ENCODE measurements at places on chromosomes 13 and 19. TPM values are rescaled to one million over a fixed set of nuclear protein-coding genes. Genes with fewer than 3 reads are reported as not detected.

The ZNF208 gene
- polyA plus RNA-seq = 3.4 TPM

The CEACAM8 gene
- polyA plus RNA-seq = 0.17 TPM

The FSTL3 gene
- polyA plus RNA-seq = 15.4 TPM

The EFNA2 gene
- polyA plus RNA-seq = 1.6 TPM

The PCDH17 gene
- 16.6 TPM for polyA plus RNA-seq

The AMER2 gene
- polyA plus RNA-seq = 0.22 TPM

The PDX1 gene
- polyA plus RNA-seq = not detected

The IGFL1 gene
- polyA plus RNA-seq = not detected

The TNFSF13B gene
- 0.96 TPM for polyA plus RNA-seq

The CEACAM16 gene
- not detected for polyA plus RNA-seq

The ARRDC5 gene
- not detected for polyA plus RNA-seq

The ZNF256 gene
- 9.2 TPM for polyA plus RNA-seq

The ZNF763 gene
- 10.7 TPM for polyA plus RNA-seq

The LRRC63 gene
- not detected for polyA plus RNA-seq

The DAND5 gene
- polyA plus RNA-seq = 0.10 TPM

The ZNF99 gene
- polyA plus RNA-seq = 0.79 TPM

The PROZ gene
- 2.5 TPM for polyA plus RNA-seq

The PRX gene
- 16.6 TPM for polyA plus RNA-seq

The RUBCNL gene
- polyA plus RNA-seq = 2.3 TPM

The LONP1 gene
- polyA plus RNA-seq = 45.2 TPM

The SPART gene
- polyA plus RNA-seq = 90.0 TPM

The CERS1 gene
- 6.3 TPM for polyA plus RNA-seq

The MAU2 gene
- polyA plus RNA-seq = 40.8 TPM

The RB1 gene
- 53.2 TPM for polyA plus RNA-seq

The CYP4F2 gene
- polyA plus RNA-seq = not detected

The C13orf42 gene
- polyA plus RNA-seq = 0.66 TPM

The IFI30 gene
- polyA plus RNA-seq = 14.7 TPM

All from right renal pelvis (tissue), 4 donors.